Kidney (tissue), 22 donors: ENCODE measurements at places on chromosomes 16 and 17. TPM values are rescaled to one million over a fixed set of nuclear protein-coding genes. Genes with fewer than 3 reads are reported as not detected.

The ZNF668 gene
- 6.4 TPM for total RNA-seq

The ZPBP2 gene
- not detected for total RNA-seq

The BLMH gene
- total RNA-seq = 32.5 TPM

The CLEC18B gene
- 5.3 TPM for total RNA-seq

The TMC7 gene
- 1.2 TPM for total RNA-seq

The HLF gene
- total RNA-seq = 38.4 TPM

The PRM1 gene
- total RNA-seq = not detected

The DNAH9 gene
- total RNA-seq = 6.9 TPM

The KCNJ12 gene
- 3.1 TPM for total RNA-seq

The HOXB8 gene
- total RNA-seq = 48.7 TPM

The RUNDC3A gene
- total RNA-seq = 2.2 TPM

The CDIPT gene
- total RNA-seq = 85.9 TPM

The RGS9 gene
- 4.2 TPM for total RNA-seq

The TBC1D28 gene
- not detected for total RNA-seq

The TEKT3 gene
- total RNA-seq = 1.4 TPM

The GCGR gene
- 9.3 TPM for total RNA-seq

The TBC1D3I gene
- total RNA-seq = 0.41 TPM

The PRSS8 gene
- total RNA-seq = 64.6 TPM

The DLX4 gene
- total RNA-seq = 0.44 TPM

The PABPN1L gene
- total RNA-seq = not detected

The GAS2L2 gene
- not detected for total RNA-seq

The CACNG1 gene
- total RNA-seq = not detected

The CRHR1 gene
- not detected for total RNA-seq

The TMIGD1 gene
- not detected for total RNA-seq

The IL21R gene
- 3.0 TPM for total RNA-seq

The SMIM5 gene
- 8.0 TPM for total RNA-seq

The ALOX15 gene
- not detected for total RNA-seq

The TBC1D3G gene
- not detected for total RNA-seq

The CACNG3 gene
- not detected for total RNA-seq

The TSPOAP1 gene
- total RNA-seq = 30.6 TPM

The CSH2 gene
- not detected for total RNA-seq

The KRTAP9-4 gene
- total RNA-seq = not detected

The COX6A2 gene
- total RNA-seq = not detected

The ABCC3 gene
- total RNA-seq = 156 TPM
